ENCODE measurements at places on chromosomes 5 and 9.
A peak's percentile ranks its signal among the peaks of the same experiment; 100 is the strongest.

DNA sequence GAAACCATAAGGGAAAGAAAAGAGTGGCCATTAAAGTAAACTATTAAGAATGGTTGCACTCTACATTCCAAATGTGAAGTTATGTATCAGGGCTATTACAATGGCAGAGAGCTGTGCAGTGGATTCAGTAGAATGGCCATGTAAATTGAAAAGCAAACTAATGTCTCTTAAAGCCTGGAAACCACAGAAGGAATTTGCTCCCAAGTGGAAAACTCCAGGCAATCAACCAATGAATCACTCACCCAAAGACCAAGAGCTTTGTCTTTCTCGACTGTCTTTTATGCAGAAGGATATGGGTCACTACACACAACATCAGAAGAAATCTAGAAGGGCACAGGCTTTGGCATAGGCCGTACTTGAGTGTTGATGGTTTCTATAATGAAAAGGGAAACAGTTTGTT is 114.9 kb downstream of the TLE1 start:
- DNase-seq: no peak

GRCh38 chr5:87121304-87122150 is 146.2 kb upstream of the RASA1 start:
- no peak for DNase-seq

- DNase-seq: no peak
These were observed 232.1 kb downstream of the SEMA5A start for GRCh38 chr5:9313751-9314150.

- DNase-seq: no peak
These were observed 98.8 kb upstream of the BASP1 start for GRCh38 chr5:17118631-17119030.

- DNase-seq: no peak
These were observed 11.5 kb downstream of the WNT8A start for GRCh38 chr5:138095100-138095907.

DNA sequence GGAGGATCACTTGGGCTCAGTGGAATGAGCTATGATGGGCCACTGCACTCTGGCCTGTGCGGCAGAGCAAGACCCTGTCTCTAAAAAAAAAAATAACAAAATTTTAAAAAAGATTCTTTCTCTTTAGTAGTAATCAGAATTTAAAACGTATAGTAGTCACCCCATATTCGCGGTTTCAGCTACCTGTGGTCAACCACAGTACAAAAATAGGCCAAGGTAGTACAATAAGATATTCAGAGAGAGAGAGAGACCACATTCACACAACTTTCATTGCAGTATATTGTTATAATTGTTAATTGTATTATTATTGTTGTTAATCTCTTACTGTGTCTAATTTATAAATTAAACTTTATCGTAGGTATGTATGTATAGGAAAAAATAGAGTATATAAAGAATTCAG is 18.7 kb downstream of the INIP start:
- DNase-seq: no peak

GRCh38 chr5:164053123-164053522 is 547.7 kb downstream of the MAT2B start:
- no peak for DNase-seq

GRCh38 chr9:131470581-131470991 is 32.1 kb upstream of the POMT1 start:
- DNase-seq: peak; percentile 30

- DNase-seq: no peak
These were observed 35.6 kb upstream of the SMU1 start for GRCh38 chr9:33112094-33112493.

DNA sequence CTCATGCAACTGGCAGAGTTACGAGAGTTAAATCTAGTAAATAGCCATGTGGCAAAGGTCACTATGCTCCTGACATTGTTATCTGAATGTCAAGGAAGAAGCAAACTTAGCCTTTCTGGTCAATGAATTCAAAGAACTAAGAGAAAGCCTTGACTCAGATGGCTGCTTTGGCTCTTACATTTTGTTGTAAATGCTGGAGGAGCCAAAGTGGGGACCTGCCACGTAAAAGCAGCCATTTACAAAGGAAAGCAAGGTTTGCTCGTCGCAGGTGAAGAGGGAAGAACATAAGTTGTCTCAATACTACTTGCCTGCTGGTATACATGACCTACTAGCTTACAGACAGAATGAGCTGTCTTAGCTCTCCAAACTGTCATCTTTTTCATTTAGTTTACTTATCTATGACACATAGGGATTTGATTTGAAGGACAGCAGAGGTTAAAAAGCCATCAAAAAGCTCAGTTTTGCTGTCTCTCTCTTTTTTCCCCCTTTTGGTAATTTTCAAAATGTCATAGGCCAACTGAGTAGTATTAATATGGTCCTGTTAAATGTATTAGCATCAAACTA is 1052.8 kb upstream of the DMAC1 start:
- no peak for DNase-seq

- no peak for DNase-seq
These were observed 285.1 kb downstream of the MAT2B start for GRCh38 chr5:163790497-163790896.

GRCh38 chr5:14665101-14665822 is 744 bp downstream of the OTULIN start:
- no peak for DNase-seq

- no peak for DNase-seq
These were observed 7.1 kb downstream of the MYORG start for GRCh38 chr9:34369636-34370035.

DNA sequence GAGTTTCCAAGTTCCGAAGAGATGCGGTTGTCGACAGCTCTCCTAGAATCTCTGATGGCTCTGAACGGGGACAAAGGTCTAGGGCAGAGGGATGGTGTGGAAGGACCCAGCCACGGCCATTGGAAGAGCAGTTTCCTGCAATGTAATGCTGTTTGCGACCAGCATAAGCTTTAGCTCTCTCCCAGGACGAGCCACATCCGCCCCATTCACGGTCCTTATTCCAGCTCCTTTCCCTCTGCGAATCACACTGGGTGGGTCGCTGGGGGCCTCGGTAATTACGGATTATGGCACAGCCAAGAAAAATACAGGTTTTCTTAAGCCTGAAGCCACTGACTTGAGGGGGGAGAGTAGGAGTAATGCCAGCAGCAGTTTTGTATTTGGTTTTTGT is 22.7 kb downstream of the ANXA2R start:
- peak; percentile 41 for DNase-seq

- DNase-seq: no peak
These were observed 49.9 kb upstream of the SSBP2 start for GRCh38 chr5:81800797-81801196.

GRCh38 chr5:170625221-170626165 is 121.7 kb downstream of the KCNIP1 start:
- DNase-seq: no peak

- peak; percentile 84 for DNase-seq
These were observed 1.3 kb downstream of the ADAMTS6 start for GRCh38 chr5:65480306-65480865.

DNA sequence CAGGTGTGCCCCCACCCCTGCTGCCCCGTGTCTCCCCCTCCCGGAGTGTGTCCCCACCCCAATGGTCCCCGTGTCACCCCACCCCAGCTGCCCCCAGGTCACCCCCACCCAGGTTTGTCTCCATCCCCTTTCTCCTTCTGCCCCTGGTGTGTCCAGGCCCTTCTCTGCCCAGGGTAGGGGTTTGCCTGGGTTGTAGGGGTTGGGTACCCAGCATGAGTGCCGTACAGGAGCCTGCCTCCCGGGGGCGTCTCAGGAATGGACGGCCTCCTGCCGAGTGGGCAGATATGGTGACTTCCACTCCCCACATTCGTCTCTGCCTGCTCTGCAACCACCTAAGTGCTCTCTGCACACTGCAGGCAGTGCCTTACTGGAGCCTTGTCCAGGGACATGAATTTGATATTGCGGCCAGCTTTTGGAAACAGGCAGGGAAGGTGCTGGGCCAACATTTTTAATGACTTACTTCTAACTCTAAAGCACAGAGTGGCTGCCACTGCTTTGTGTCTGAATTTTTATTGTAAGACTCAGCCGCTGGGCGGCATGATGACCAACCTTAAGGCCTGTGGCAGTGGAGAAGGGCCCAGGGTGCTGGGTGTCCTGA is 6.7 kb downstream of the LRRC14B start:
- no peak for DNase-seq

DNA sequence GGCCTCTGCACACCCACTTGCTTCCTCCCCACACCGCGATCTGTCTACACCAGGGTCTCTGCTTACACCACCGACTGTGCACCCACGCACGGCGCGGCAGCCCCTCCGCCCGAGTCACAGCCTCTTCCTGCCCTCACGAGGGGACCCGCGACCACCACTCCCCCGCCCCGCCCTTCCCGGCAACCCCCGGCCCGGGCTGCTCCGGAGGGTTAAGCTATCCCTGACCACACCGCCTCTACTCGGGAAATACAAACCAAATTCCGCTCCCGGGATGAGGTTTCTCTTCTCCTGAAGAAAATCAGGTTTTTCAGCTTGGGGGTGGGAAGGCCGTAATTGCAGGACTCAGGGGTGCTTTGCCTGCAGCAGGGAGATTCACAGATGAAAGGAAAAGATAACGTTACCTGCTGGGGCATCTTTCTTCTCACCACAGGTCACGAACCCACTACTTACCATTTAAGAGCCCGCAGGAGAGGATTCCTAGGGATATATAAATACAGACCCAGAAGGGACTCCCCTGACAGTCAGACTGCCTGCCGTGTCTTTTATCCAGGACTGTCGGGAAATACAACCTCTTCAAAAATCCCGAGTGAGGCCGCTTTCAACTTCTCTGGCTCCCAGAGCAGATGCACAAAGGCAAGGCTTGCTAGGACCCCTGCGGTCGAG is 63.5 kb downstream of the ROR2 start:
- DNase-seq: no peak

GRCh38 chr5:118522626-118523025 is 465.7 kb downstream of the DTWD2 start:
- no peak for DNase-seq

GRCh38 chr5:104947076-104947475 is 1384.5 kb upstream of the NUDT12 start:
- no peak for DNase-seq

- DNase-seq: no peak
These were observed 7.5 kb downstream of the OR1K1 start for GRCh38 chr9:122807271-122807900.

- no peak for DNase-seq
These were observed 161.2 kb upstream of the SPRY4 start for GRCh38 chr5:142486020-142486419.

- DNase-seq: no peak
These were observed 31.2 kb downstream of the MRPL36 start for GRCh38 chr5:1768283-1769000.

DNA sequence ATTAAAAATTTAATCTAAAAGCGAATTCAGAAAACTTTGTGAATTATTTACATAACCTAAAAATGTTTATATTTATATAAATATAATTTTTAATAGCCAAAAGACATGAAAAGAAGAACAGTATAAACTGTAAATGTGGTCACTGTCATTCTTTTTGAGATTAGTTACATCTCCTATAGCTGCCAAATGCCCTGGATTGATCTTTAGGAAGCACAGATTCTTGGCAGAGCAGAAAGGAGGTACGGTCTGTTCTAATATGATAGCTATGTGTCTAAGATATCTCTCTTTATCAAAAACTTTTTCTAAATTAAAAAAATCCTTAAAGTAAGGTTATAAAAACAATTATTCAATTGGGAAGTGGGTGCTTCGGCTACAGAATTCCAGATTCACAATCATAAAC is 151.0 kb downstream of the LPAR1 start:
- DNase-seq: no peak
